ENCODE measurements at places on chromosomes 1 and 21.

- DNase-seq: peak; percentile 8
These were observed 69.7 kb upstream of the USP24 start for GRCh38 chr1:55284856-55285255.

DNA sequence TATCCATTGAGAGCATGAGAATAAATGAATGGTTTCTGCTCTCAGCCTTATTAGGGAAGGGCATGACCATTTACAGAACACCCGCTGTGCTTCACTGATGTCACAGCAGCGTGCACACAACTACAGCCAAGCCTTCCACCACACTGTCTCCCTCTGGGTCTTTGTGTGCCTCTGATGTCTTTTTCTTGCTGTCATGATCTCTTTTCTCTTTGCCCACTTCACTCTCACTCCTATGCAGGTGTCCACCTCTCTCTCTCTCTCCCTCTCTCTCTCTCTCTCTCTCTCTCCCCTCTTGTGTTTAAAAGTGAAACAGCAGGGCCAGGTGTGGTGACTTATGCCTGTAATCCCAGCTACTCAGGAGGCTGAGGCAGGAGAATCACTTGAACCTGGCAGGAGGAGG, 232.5 kb upstream of the JUN start:
- no peak for DNase-seq

GRCh38 chr1:169701261-169702005, 10.0 kb downstream of the SELL start:
- DNase-seq: no peak

- no peak for DNase-seq
These were observed 483.5 kb downstream of the ADGRL2 start for GRCh38 chr1:82284213-82284612.

DNA sequence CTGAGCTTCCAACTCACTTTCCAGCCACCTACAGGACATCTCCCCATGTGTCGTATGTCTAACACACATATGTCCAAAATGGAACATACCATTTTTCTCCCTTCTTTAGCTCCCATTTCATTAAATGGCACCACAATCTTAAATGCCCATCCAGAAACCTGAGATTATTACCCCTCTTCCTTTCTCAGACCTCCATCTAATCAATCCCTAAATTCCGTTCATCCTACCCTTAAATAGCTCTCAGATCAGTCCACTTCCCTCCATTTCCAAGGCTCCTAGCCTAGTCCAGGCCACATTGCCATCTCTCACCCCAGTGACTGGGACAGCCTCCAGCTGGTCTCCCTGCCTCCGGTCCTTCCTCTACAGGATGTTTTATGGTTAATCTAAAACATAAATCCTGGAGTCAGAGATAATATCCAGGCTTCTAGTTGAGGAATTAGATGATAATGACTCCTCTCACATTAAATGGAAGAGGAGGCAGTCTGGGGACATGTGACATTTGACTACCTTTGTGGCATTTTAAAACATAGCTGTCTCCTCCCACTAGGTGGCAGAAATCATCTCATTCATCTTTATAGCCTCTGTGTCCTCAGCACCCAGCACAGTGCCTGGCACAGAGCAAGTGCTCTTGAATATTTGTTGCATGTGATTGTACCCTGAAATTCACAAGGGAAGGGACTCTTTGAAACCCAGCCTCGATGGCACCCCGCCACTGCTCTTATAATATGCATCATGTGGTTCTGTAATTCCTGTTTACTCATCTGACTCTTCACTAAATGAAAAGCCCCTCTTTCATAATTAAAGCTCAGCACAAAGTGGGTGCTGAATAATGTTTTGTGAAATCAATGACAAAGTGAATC, 102.3 kb downstream of the TMEM53 start:
- no peak for DNase-seq

- DNase-seq: no peak
These were observed 78.6 kb downstream of the STUM start for GRCh38 chr1:226627050-226627755.

DNA sequence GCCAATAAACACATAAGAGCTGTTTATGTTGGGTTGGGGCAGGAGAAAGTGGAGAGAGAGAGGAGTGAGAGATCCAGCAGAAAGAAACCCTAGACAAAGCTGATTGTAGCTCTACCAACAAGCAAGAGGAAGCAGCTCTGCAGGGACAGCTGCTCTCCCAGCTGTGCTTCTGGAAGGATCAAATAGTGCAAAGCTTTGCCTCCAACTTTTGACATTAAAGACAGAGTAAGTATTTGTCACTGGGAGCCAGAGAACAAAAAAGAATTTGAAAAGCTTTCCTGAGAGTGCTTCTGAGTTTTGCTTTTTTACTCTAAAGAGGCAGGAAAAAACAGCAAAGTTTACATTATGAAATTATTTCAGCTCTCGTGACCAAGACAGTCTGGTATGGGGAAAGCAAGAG, 28.5 kb upstream of the C1orf198 start:
- DNase-seq: no peak

GRCh38 chr1:115927971-115928370, 48.3 kb upstream of the SLC22A15 start:
- DNase-seq: no peak

- DNase-seq: no peak
These were observed 8.3 kb downstream of the IL20 start for GRCh38 chr1:206873603-206874188.

DNA sequence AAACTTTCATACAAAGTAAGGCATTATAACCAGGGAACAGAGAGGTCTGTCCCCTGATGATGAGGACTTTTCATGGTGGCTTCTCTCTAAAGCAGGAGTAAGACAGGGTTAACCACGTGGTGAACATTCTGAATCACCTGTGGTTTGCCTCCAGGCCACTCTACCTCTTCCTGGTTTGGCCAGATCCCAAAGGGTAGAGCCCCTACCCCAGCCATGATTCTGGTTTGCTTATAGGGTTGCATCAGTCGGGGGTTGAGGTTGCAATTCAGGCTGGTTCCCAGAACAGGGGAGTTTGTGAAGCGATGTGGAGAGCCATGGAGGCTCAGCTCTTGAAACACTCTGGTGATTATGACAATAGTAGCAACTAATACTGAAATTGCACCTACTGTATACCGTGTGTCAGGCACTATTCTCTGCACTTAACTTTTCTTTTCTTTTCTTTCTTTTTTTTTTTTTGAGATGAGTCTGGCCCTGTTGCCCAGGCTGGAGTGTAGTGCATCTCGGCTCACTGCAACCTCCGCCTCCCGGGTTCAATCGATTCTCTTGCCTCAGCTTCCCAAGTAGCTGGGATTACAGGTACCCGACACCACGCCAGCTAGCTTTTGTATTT, 8.3 kb downstream of the CNR2 start:
- DNase-seq: no peak

- DNase-seq: no peak
These were observed 339.0 kb upstream of the B3GALT2 start for GRCh38 chr1:193525411-193525810.

GRCh38 chr1:151499930-151500329, 11.3 kb upstream of the CGN start:
- no peak for DNase-seq

DNA sequence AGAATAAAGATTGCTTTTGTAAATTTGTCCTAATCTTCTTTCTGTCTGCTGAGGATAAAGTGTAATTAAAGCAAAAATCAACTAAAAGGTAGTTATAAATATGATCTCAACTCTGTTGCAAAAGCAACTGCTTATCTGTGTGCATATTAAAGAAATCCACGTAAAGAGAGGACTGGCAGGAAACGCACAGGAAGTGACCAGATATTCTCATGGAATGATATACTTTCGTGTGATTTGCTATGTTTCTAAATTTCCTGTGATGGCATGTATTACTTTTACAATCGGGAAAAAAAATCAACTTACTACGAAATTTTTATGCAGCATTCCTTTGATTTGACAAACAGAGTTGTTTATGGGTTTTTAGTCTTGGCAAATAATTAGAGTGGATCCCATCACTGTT, 75.4 kb downstream of the RGS2 start:
- no peak for DNase-seq

DNA sequence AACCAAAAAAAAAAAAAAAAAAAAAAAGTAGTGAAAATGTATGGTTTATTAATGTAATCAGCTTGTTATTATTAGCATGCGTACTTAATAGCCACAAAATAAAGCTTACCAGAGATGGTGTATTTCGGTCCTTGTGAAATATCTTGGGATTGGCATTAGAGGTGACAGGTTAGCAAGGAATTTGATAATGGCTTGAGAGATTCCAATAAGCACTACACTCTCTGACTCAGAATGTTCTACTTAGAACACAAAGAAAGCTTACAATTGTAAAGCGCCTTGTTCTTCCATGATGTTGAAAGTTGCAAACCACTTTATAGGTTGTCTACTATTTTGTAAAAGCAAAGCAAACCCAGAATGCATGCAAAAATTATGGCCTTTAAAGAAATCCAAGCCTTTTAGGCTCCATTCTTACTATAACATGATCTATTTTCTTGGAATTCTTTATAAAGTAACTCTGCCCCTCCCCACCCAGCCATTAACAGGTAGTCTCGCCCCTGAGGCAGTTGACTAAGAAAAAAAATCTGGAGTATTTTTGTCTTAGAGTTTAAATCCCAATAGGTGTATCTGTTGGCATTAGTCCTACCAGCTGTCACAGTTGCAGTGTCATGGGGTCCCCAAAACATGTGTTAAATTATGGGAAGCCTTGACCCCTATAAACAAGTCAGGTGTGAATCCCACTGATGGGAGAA, 129.2 kb downstream of the DHRS3 start:
- DNase-seq: no peak

DNA sequence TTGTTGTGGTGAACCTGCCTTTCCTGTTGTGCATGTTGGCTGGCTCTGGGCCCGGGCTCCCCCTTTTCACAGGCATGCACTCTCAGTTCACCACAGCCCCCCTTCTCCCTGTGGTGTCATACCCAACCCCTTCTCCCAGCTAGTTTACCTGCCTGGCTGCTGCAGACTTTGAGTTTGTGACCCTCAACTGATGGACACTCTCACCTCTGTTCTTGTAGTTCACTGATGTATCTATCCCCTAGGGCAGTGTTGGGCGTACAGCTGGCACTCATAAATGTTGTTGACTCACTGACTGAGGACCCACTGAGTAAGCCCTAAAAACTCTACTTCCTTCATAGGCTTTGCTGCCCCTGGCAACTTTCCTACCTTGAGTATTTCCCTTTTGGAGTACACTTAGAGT, 54.9 kb downstream of the WDR64 start:
- no peak for DNase-seq

DNA sequence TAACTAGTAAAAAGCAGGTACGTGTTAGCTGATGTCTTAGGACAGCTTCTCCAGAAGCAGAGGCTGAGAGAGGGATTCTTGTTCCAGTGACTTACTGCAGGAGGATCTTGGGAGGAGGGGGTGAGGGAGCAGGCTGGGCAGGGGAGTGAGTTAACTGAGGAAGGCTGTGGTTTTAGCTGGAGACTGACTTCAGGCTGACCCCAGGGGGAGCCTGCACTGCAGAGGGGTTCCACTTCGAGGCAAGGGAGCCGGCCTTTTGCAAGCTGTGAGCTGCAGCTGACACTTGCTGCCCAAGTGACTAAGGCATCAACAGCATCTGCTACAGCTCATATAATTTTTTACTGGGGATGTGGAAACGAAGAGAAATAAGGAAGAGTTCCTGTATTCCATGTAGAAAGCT, 50.4 kb upstream of the SOD1 start:
- DNase-seq: no peak

- DNase-seq: no peak
These were observed 368.9 kb downstream of the SEC16B start for GRCh38 chr1:177600936-177601335.

DNA sequence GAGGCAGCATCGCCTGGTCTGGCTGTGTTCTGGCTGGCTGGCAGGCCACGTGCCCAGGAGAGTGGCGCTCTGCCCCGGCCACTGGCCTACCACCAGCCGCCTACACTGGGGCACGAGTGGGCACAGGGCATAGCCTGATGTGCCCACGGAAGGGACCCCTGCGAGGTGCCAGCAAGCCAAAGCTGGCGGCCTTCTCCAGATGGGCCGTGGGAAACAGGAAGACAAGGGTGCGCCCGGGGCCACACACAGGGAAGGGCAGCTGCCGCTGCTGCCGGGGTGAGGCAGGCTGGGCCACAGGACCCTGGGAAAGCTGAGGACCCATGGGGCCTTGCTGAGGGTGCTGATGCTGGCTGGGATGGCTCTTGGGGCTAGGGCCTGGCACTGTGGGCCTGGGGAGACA, 40.7 kb downstream of the SLC66A1 start:
- no peak for DNase-seq

- DNase-seq: no peak
These were observed 4.9 kb upstream of the KCNK1 start for GRCh38 chr1:233608988-233609387.

DNA sequence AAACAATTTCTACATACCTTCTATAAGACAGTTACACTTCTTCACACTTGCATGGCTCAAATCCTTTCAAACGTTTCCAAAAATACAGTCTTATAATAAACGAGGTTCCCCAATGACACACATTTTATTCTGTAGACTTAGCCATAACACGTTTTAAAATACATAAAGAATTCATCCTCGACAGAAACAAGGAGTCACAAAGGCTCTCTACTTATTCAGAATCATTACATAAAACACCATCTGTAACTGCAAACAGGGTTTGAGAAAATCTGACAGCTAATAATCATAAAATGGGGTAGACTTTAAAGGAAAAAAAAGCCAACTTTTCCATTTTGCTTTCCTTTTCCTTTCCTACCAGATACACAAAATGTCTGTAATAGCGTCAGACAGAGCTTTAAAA, 1.8 kb downstream of the PIK3R3 start:
- no peak for DNase-seq

GRCh38 chr1:117662667-117663066, 56.8 kb downstream of the TENT5C start:
- no peak for DNase-seq

DNA sequence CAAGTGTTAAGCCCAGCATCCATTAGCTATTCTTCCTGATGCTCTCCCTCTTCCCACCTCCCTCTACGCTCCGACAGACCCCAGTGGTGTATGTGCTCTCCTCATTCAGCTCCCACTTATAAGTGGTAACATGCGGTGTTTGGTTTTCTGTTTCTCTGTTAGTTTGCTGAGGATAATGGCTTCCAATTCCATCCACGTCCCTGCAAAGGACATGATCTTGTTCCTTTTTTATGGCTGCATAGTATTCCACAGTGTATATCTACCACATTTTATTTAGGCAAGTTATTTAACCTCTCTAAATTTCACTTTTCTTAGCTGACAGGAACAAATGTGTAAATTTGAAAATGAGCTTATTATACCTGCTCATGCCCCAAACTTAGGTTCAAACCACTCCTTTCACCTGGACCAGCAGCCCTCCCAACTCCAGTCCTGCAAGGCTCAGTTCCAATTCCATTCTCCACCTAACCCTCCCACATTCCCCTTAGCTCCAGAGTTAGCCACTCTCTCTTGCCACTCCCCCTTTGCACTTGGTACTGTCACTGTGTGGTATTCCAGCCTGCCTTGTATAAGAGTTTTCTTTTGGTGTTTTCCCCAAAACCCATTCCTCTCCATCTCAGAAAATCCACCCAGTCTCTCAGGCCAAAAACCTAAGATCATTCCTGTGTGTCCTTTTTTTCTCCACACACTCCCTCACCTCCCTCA, 1.7 kb upstream of the PEF1 start:
- DNase-seq: no peak

GRCh38 chr21:45821315-45821962, 160.1 kb upstream of the COL6A1 start:
- DNase-seq: no peak

All from NCI-H2227 treated with DMSO at 0.1 percent for 48 hours (cell line).